Activated CD4-positive, alpha-beta memory T cell treated with anti-CD3 and anti-CD28 coated beads for 36 hours (primary cell): ENCODE measurements at places on chromosomes 7 and 10. TPM values are rescaled to one million over a fixed set of nuclear protein-coding genes. Genes with fewer than 3 reads are reported as not detected.
A peak's percentile ranks its signal among the peaks of the same experiment; 100 is the strongest.

DNA sequence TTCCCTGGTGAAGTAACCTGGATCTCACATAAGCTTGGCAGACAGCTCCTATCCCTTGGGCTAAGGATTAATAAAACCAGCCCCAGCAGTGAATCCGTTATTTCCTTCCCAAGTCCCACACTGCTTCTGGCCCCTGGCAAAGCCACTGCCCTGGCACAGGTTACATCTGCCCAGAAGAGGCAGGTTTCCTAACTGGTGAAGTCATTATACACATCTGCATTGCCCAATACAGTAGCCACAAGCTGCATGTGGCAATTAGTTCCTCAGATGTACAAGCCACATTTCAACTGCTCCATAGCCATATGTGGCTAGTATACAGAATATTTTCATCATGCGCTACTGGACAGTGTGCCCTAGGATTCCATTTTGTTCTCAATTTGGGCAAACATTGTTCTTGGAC is 273.0 kb downstream of the GRM8 start:
- no peak for DNase-seq

The HPS6 gene
- 22.3 TPM for total RNA-seq

The ITIH5 gene
- not detected for total RNA-seq

GRCh38 chr7:29189743-29190201 is 4.8 kb upstream of the CHN2 start:
- peak; percentile 68 for DNase-seq

The RRP12 gene
- total RNA-seq, result 41.8 TPM

The SAMD9L gene
- 19.1 TPM for total RNA-seq

DNA sequence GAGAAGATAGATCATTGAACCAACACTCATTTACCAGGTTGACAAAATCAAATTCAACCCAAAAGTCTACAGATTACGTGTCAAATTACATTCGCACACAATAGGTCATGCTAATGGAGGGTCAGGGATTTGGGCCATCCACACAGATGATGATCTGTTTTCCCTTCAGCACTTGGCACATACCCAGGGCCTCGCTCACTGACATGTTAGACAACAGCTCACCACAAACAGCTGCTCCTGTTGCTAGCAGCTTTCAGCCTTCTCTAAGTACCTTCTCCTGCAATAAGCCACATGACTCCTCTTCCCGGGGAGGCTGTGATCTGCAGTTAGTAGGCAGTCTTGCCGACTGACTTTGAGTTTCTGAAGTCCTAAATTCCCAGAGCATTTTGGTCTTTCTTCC is 18.4 kb downstream of the NKX2-3 start:
- no peak for DNase-seq

- peak; percentile 76 for DNase-seq
Observed at GRCh38 chr10:70758757-70759514, 26.2 kb downstream of the TBATA start.

DNA sequence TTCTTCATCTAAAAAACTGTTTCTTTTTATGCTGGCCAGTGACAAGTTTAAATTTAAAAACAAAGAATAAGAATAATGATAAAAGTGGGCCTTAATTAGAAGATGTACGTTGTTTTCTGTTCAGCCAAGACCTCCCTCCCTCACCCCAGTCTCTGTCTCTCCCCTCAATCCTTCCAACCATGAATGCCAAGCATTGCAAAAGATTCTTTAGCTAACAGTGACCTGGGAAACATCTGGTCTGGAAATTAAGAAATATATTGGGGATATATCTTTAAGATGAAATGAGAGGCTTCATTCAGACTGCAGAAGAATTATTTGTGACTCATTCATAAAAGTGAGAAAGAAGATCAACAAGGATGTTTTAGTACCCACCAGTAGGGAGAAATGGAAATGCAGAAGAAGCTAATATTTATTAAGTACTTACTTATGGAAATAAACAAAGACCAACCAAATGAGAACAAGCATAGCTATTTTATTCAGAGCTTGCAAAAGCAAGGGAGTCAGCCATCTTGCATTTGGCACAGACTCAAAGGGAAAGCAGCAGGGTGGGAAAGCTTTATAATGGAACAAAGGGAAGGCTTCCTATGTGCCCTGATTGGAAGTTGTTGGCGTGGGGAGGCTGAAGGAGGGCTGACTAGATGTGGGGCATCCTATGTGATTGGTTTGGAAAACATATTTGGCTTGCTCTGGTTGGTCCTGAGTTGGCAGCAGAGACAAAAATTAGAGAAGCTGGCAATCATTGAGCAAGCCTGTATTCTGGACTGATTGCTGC is 595.4 kb upstream of the GHITM start:
- no peak for DNase-seq

GRCh38 chr10:6207658-6208057 is 4.9 kb downstream of the PFKFB3 start:
- DNase-seq, result peak; percentile 31

GRCh38 chr10:84820120-84820519 is 491.7 kb downstream of the CCSER2 start:
- no peak for DNase-seq

The KCNIP2 gene
- total RNA-seq, result 1.8 TPM

DNA sequence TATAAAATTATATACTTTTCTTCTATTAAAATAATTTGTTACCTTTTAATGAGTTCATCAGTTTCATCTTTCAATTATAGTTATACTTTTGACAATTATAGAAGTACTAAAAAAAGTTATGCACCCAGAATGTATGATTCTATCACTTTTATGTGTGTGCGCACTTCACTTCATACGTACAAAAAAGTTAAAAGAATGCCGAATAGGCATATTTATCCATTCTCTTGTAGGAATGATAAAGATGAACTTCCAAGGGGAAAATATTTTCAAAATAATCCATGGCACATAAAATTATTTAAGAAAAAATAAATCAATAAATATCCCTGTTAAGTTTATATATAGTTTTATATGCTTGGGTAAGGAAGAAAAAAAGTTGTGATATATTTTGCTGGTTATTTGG is 166.9 kb upstream of the PRSS1 start:
- no peak for DNase-seq

DNA sequence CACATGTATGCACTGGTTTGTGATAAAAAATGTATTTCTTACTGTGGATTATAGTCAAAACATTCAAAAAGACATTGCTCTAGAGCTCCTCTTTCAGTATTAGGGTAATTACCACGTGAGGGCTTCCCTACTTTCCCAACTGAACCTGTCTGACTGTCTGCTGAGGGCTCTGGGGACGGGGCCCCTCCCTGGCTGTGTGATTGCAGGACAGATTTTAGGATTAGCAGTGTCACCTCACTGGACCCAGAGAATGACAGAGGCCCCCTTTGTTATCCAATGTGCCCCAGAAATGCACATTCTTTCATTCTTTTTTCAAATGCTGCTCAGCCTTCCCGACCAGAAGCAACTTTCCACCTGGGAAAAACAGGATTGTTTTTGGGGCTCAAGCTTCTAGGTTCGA is 43.6 kb upstream of the MXI1 start:
- no peak for DNase-seq

The CCDC172 gene
- total RNA-seq, result not detected

The CAMK2G gene
- total RNA-seq, result 20.8 TPM

DNA sequence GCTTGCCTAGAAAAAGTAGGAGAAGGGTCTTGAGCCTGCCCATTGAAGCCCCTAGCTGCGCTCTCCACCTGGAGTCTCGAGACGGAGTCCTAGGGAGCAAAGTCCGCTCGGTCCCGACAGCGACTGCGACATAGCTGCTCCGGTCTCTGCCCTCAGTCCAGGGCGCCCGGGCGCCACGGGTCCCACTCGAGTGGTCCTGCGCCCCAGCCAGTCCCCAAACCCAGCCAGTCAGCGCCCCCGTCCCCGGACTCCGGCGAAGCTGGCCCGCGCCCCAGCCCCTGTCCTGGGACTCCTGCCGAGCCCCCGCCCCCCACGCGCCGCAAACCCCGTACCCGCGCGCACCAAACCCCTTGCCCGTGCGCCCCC is 490 bp downstream of the TNS3 start:
- DNase-seq, result no peak

The GRM3 gene
- total RNA-seq, result not detected

The MYOF gene
- 49.3 TPM for total RNA-seq

DNA sequence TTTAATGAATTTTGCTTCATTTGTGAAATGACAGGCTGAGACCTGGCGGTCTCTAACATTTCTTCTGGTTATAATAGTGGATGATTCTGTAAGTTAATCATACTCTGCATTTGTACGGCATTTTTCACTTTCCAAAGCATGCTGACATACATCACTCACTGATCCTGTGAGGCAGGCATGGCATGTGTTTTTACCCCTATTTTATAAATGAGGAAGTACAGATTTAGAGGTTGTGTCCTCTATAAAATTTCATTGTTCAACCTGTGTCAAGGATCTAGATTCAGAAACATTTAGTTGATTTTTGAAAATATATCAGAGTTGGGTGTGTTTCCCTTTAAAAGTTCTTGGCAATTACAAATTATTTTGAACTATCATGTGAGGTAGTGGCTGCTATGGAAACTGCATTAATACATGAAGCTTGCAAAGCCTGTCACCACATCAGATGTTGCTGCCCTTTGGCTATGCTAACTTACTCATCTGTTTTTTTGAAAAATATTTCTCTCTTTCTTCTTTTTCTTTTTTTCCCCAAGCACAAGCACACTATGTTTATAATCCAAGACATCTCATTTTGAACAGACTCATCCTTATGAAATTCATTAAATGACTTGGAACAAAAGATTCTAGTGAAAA is 172.7 kb downstream of the GNAI1 start:
- no peak for DNase-seq
